Suppressor macrophage treated with lipopolysaccharide for 1 hour (primary cell): ENCODE measurements at places on chromosomes 12 and 14.

- no peak for DNase-seq
Observed at GRCh38 chr12:114751712-114752111, 67.7 kb upstream of the TBX3 start.

DNA sequence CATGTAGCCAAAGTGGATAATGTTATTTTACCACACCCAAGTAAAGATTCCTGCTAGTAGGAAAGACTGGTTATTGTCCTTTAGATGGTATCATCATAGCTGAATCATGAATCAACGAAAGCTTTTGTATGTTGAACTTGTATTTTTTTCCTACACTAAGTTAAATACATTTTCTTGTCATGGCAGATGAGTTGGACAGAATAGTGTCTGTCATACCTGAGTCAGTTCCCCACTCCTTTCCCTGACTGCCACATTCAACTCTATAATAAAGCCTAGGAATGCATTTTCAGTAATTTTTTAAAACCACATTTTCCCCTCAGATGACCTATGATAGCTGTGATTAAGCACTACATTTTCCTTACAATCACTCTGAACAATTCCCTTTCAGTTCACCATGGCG, 9.3 kb upstream of the PTHLH start:
- no peak for DNase-seq

- no peak for DNase-seq
Observed at GRCh38 chr14:97776890-97777558, 979.8 kb downstream of the VRK1 start.

- peak; percentile 68 for DNase-seq
Observed at GRCh38 chr12:122880668-122881067, 15.3 kb downstream of the VPS37B start.

GRCh38 chr14:94411638-94412037, 23.2 kb upstream of the SERPINA1 start:
- no peak for DNase-seq

DNA sequence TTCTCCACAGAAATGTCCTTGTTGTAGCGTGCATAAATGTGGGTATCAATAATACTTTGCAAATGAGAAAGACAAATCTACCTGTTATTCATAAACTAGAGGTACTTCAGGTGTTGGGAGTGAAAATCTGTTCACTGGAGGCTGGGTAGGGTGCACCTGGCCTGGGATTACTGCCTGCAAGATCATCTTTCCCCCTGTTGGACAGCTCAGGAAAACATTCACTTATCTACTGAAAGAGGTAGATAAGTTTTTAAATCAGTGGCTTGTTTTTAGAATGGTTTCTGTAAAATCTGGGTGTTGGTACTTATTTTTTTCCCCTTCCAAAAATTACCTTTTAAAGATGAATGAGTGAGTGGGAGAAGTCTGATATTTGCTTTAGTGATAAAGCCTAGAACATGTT, 95.6 kb downstream of the DIP2B start:
- no peak for DNase-seq

DNA sequence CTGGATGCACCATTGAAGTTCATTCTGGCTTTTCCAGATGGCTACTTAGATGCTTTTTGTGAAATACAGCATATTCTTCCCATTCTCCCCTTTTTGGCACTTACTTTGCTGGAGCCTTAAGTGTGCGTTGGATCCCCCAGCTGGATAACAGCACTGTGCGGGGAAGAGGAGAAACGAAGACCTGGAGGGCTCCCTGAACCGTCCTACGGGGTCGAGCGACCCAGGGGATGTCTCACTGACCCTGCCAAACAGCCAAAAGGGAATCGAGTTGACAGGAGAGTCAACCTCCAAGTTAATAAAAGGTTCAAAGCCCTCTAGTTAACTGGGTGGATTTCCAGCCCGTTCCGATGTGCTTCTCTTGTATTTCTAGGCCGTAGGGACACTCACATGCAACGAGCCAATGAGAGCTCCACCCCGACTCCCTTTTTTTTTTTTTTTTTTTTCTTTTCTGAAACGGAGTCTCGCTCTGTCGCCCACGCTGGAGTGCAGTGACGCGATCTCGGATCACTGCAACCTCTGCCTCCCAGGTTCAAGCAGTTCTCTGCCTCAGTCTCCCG, 1.0 kb upstream of the CAMKK2 start:
- DNase-seq: peak; percentile 74

- peak; percentile 79 for DNase-seq
Observed at GRCh38 chr12:123062681-123063486, 82.4 kb downstream of the ARL6IP4 start.

DNA sequence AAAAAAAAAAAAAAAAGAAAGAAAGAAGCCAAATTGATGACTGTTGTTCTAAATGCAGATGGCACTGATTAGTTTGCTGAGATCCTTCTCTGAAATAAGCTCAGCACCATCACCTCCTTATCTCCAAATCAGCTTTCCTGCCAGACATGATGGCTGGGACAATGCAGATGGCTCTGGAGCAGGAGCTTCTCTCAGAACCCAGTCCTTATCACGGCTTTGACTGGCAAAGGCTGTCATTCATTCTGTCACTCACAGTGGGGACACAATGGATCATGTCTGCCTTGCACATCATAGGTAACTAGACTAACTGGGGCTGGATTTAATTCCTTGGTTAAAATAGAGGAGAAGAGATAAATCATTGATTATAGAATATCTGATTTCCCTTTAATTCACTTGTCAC, 146.3 kb downstream of the PDZRN4 start:
- no peak for DNase-seq

DNA sequence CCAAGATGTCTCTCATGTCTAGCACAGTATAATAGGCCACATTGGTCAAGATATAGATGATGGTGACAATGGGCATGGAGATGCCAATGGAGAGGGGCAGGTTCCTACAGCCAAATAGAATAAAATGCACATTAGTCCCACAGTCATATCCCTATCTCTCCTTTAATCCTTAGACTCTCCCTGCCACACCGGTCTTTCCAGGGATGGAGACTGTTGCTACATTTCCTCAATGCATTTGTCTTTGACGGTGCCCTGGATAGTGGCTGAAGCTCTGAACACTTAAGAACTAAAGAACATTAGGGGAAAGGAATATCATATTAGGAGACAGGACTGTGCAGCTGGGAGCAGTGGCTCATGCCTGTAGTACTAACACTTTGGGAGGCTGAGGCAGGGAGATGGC, 9.7 kb downstream of the OXA1L start:
- no peak for DNase-seq

GRCh38 chr12:101939306-101939705, 61.9 kb downstream of the DRAM1 start:
- DNase-seq: no peak

DNA sequence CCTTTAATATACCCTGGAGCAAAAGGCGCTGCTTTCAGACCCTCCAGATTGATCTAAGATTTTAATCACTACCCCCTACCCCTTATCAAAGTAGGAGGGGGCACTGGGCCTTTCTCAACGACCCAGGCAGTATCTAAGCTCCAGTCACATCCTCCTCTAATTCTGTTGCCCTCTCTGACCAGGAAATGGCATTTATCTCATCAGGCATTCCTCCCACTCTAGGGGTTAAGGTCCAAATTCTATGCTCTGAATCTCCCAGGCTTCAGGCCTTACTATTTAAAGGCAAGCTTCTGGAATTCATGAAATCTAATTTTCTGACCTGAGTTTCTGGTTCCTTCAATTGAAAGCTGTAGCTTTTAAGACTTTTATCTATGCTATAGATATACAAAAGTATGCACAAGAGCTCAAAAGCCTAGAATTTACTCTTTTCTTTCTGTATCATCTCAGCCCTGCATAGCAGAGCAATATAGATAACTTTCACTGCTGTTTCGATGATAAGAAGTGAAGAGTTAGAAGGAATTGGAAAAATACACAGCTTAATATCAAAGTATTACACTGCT, 622.9 kb downstream of the RPS29 start:
- no peak for DNase-seq

- DNase-seq: no peak
Observed at GRCh38 chr12:69007855-69008351, 74.9 kb upstream of the CPM start.

GRCh38 chr14:72253503-72253902, 321.3 kb downstream of the RGS6 start:
- DNase-seq: no peak

DNA sequence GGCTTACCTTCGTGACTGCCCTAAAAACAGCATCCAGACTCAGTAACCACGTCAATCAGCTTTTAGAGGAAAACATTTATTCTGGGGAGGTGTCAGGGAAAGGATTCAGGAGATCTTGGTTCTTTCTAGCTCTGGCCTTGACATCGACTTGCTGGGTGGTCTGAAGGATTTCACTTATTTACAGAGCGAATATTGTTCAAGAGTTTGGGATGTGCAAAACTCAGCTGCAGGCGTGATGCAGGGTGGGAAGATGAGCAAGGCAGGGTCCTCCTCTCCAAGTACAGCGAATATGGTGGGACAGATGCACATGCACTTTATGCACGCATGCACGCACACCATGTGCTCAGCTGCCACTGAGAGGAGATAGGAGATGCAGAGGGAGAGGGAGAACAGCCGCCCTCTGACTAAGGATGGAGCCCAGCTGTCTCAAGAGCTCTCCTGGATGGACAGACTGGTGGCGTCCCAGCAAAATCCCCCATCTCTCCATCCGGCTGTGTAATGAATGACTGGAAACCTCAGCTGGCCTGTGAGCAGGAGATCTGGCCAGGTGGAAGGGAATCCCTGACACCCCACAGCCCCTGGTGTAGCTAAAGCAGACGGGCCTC, 24.4 kb upstream of the BDKRB1 start:
- DNase-seq: no peak

DNA sequence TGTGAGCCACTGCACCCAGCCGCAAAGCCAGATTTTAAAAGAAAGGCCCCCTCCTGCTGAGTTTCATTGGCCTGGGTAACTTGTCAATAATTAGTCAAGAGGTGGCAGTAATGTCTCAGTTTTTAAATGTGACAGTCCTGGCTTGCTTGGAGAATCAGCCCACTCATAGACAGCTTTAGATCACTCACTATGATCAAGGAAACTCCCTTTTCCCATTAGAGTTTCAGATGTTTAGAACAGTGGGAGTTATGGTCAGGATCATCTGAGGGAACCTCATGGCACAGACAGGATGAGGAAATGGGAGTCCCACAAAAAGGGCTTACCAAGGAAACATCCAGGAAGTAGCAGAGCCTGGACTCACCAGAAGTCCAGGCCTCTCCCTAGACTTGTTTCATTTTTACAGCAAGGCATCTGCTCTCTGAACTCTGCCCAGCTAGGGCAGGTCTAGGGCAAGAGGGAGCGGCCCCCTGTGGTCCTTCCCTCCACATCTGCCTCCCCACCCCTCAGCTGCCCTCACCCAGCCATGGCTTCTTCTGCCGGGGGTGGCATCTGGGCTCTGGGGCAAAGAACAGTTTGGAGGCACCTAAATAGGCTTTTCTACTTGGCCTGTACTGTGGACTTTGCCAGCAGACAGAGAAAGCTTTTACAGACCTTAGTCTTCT, 11.2 kb downstream of the BCL2L14 start:
- DNase-seq: peak; percentile 71

DNA sequence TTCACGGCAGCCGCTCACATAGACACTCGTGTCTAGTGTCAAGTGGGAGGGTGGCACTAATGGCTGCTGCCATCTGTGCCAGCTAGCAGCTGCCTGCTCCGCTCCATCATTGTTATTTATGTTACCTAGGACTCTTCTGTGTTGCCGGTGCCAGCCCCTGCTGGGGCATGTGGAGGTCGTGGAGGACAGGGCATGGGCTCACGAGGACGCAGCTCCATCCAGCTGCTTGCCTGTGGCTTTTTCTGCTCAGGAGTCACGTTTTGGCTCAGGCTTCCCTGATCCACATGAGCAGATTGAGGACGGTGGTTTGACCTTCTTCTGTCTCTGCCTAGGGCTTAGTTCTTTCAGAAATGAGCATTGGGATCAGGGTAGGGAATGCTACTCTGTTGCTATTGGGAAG, 31.2 kb downstream of the TPCN1 start:
- no peak for DNase-seq

GRCh38 chr14:77612011-77612620, 4.3 kb downstream of the SPTLC2 start:
- DNase-seq: no peak

DNA sequence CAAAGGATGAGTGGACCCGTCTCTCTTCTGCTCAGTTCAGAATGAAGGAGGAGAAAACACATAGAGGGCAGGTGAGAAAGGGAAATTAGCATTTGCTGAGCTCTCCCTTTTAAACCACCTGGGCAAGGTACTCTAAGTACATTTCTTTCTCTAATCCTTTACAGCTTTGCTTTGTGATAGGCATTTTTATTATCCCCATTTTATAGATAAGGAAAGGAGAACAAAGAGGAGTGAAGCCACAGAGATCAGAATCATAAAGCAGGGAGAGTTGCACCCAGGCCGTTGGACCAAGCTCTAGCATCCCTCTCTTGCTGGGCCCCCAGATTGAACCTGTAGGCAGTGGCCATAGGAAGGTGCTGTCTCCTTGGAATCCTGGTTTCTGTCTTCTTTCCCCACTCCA, 47.0 kb downstream of the VCPKMT start:
- DNase-seq: no peak

- DNase-seq: no peak
Observed at GRCh38 chr14:88421286-88421685, 35.8 kb downstream of the SPATA7 start.

DNA sequence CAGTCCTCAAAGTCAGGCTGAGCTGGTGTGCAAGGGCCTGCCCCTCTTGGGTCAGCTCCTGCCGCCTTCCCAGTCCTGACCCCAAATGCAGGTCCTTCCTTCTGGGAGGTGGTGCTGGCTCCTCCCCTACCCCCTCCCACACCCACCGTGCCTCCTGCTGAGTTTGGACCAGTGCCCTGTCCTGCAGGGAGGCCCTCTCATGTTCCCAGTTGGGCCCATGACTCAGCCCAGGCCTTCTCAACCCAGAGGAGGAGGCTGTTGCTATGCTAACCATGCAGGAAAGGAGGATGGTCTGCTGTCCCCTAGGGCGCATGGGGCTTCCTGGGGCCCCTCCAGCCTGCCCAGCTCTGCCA, 4.4 kb downstream of the ZBTB42 start:
- peak; percentile 58 for DNase-seq

DNA sequence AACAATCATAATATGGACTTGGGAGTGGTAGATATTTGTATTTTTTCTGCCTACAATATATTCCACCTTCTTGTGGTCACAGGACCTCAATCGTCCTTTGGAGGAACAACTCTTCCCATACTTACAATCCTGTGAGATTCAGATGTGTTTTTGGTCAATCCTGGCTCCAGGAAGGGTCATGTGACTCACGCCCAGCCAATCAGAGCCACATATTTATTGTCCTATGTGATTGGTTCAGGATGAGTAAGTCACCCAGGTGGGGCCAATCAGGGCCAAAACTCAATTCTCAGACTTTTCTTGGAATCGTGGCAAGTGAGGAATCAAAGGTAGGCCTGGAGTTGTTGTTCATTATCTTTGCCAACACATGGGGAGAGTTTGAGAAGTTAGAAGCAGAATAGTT, 264.9 kb downstream of the SUDS3 start:
- no peak for DNase-seq

GRCh38 chr12:3177778-3178425, 100.7 kb downstream of the TSPAN9 start:
- DNase-seq: no peak

DNA sequence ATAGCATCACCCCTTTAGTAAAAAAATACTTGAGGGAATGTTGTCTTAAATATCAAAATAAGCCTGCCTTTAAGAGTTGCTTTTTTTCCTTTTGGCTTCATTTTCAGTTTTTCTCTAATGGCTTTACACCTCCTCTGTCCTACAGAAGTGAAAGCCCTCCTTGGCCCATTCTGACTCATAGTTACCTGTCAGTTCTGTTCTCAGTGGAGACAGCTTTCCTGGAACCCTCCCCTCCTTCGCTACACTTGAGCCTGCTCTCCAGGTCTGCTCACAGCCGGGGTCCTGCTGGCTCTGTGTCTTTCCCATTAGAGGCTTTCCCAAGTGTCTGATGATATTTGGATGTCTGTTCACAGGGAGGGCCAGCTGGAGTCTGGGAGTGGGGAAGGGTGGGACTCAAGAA, 84.0 kb downstream of the PELI2 start:
- DNase-seq: no peak

- peak; percentile 45 for DNase-seq
Observed at GRCh38 chr12:12171991-12172511, 94.8 kb downstream of the LRP6 start.
